ENCODE measurements at places on chromosomes 13 and 19. TPM values are rescaled to one million over a fixed set of nuclear protein-coding genes. Genes with fewer than 3 reads are reported as not detected.

FFAR3 gene
- 0.14 TPM for total RNA-seq

RNF17 gene
- total RNA-seq = 0.14 TPM

VAV1 gene
- 6.4 TPM for total RNA-seq

DNA sequence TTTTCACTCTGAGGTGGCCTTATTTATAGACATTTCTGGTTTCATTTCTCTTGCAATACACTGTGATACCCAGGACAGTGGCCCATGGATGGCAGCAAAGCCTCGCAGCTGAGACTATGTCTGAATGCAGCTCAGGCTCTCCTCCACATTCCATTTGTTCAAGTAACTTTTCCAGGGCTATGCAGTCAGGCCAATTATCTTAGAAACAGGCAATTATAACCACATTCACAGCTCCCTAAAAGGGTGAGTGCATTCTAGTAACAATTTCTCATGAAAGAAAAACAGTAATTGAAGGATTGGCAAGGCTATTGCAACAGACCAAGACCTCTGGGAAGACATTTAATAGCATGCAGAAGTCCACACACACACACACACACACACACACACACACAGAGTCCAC is 264.0 kb downstream of the TBC1D4 start:
- DNase-seq = no peak

DNA sequence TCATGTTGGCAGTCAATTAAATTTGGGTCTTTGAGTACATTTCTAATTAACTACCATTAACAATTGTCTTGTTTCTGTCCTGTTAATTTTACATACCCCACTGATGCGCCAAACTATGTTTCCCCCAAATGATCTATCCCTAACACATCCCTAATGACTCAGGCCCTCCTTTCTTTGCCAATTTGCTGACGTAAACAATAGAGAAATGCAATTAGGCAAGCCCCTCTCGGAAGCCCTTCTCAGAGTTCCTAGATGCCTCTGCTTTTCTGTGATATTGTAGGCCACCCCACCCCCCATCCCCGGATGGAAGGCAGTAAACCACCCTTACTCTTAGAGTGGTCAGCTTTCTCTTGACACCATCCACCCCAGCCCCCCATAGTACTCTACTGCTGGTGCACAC is 74.2 kb downstream of the FLT1 start:
- DNase-seq = no peak

- no peak for DNase-seq
Observed at GRCh38 chr19:47296036-47296435, 13.6 kb upstream of the C5AR1 start.

- no peak for DNase-seq
Observed at GRCh38 chr19:54256250-54257115, 590 bp downstream of the LILRB5 start.

DNA sequence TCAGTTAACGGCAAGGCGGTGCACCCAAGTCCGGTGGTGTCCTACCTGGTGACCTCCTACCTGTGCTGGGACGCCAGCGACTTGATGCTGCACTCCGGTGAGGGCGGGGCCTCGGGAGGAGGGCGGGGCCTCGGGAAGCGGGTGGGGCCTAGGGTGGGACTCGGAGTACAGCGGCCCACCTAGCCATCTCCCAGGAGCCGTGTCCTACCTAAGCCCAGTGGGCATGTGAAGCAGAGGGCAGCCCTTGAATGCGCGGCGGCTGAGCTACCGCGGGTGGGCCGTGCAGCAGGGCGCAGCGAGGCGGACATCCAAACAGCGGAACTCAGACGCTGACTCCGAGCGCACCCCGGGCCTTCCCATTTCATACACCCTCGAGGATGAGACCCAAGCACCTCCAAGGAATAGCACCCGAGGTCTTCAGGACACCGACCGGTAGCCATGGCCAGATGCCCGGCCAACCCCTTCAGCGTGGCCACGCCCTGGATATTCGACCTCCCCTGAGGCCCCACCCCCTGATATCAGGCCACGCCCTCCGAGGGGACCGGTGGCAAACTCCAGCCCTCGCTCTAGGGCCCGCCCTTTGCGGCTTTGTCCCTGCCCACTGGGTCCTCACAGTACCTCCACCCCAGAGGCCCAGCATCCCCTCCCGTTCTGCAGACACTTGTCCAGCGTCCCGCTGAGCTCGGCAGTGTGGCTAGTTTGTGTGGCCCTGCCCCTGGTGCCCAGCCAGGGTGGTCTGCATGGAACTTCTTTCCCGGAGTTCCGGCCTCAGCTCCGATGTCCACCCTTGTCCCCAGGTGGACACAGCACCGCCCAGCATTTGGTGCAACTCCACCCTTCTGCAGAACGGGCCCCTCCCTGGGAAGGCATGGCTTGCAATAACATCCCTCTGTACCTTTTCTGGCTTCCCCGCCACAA is 5.4 kb downstream of the KLK1 start:
- DNase-seq = no peak

DNA sequence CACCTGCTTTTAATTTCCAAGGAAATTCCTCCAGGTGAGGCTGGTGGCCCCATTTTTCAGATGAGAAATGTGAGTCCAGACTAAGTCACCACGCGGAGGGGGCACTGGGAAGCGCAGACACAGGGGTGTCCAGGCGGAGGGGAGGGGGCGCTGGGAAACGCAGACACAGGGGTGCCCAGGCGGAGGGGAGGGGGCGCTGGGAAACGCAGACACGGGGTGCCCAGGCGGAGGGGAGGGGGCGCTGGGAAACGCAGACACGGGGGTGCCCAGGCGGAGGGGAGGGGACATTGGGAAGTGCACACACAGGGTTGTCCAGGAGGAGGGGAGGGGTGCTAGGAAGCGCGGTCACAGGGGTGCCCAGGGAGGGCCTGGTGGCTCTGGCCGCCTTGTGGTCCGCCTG is 3.5 kb downstream of the GRK1 start:
- DNase-seq = peak; percentile 63

GRCh38 chr19:7676376-7676775 is 514 bp upstream of the MCEMP1 start:
- DNase-seq = no peak

DNA sequence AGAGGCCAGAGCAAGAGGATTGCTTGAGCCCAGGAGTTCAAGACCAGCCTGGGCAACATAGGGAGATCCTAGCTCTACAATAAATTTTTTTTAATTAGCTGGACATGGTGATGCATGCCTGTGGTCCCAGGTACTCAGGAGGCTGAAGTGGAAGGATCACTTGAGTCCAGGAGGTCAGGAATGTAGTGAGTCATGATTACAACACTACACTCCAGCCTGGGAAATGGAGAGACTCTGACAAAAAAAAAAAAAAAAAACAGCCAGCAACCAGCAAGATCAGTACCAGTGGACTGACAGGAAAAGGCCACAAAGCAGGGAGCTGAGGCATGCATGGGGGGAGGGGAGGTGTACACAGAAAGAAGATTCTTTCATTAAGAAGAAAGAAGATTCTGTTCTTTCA is 52.7 kb upstream of the RFXAP start:
- DNase-seq = no peak

GRCh38 chr13:63554157-63554556 is 2138.5 kb upstream of the PCDH20 start:
- no peak for DNase-seq

DNA sequence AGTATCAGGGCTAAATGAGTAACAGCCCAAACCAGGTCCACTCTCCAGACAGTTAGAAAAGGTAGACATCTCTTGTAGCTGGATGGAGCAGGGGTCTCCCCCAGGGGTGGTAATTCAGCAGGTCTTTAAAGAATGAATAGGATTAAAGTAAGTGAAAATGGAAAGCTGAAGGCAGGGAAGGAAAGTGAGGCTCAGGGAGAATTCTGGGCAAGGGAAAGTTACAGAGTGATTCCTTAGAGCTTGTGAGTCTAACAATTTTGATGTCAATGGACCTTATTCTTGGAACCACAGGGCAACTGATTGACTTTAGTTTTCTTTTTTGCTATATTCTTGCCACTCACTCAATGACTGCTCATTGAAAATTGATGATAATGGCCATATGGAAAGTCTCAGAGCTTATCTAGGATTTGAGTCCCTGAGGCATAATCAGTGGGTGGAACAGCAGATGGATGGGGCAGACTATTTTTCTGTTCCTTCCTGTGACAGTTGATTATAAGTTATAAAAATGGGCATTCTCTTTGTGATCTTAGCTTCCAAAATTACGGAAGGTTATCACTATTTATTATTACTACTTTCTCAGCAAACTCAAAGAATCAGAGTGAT is 76.9 kb downstream of the LRCH1 start:
- DNase-seq = no peak

Measured in posterior vena cava (tissue), 2 donors.